ENCODE measurements at places on chromosomes 7 and 10.

GRCh38 chr7:23117841-23118240, 12.3 kb downstream of the KLHL7 start:
- no peak for DNase-seq

DNA sequence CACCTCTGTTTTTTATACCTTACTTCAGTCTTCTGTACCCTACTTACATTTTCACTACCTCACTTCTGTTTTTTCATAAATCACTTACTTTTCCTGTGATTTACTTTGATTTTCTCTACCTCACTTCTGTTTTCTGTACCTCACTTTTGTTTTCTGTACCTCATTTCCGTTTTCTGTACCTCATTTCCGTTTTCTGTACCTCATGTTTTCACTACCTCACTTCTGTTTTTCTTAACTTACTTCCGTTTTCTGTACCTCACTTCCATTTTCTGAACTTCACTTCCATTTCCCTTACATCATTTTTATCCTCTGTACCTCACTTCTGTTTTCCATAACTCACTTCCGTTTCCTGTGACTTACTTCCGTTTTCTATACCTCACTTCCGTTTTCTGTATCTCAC, 492.0 kb upstream of the AKR1E2 start:
- DNase-seq, result no peak

DNA sequence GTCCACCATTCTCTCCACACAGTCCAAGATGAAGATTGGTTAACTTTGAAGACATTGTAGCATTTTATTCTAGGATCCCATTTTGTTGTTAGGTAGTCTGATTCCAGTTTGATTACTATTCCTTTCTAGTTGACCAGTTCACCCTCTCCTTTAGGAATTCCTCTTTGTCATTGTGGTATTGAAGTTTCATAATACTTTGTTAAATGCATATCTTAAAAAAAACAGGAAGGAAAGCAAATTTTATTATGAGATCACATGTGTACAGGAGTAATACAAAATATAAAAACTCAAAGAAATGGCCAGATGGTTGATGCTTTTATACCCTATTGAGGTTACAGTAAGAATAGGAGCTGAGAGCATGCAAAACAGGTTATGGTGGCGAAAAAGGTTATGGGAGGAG, 15.5 kb upstream of the SEMA3C start:
- no peak for DNase-seq

GRCh38 chr10:67772894-67773511, 65.0 kb downstream of the DNAJC12 start:
- DNase-seq, result no peak

DNA sequence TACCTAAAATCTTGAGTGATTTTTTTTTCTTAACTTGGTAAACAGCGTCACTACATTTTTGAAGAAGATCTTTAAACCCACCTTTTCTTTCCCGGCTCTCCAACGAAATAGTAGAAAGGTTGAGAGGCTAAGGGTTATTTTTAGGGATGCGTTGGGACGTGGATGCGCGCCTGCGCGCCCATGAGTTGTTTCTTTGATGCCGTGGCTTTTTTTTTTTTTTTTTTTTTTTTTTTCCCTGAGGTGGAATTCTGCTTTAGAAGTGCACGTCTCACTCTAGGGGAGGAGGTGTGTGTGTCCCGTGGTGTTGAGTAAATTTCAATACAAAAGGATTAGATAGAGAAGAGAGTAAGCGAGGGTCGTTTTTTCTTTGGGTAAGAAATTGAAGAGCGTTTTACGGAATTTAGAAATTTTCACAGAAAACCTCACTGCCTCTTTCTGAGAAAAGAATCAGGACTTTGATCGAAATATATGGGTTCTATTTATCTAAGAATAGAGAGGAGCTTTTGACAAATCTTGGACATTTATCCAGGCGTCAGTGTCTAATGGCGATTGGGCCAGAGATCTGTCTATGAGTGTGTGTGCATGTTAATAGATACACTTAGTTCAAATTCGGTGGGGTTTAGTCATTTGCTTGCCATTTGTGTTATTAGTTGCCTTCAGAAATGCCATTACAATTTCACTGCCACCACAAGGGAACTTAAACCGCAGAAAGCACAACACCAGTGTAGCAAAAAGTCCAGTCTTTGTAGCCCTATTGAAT, 1.2 kb upstream of the SP8 start:
- no peak for DNase-seq

DNA sequence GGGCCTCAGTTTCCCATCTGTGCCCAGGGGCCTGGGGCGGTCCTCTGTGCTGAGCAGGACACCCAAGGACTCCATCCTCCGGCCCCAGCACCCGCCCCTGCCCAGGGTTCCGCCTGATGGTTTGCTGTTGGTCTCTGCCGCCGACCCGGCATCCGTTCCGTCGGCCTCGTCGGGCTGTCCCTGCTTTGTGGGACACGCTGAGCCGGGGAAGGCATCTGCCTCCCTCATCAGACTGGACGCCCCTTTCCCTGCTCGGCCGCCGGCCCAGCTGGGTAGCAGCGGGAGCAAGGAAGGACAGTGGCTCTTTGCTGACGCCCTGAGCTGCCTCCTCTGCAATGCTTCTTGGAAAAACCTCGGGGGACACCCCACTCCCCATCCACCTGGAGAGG, 39.5 kb downstream of the FAM20C start:
- DNase-seq, result no peak

GRCh38 chr7:45609180-45609579, 35.0 kb downstream of the ADCY1 start:
- no peak for DNase-seq

DNA sequence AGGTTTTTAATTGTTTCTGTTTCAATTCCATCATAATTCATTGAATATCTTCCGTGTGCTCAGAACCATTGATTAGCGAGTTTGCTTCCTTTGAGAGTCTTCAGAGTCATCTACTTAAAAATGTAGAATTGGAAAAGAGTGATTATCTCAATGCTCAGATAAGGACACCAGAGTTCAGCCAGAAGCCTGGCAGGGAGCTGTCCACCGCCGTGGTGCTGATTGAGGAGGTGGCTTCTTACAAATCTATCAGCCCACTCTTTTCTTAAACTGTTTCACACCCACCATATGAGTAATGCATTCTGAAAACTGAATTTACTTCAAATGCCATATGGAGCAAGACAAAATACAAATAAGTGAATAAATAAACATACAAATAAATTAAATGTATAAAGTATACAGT, 79.3 kb downstream of the INSYN2A start:
- DNase-seq, result peak; percentile 13

- no peak for DNase-seq
Observed at GRCh38 chr7:41170466-41170865, 532.4 kb downstream of the INHBA start.

- DNase-seq, result no peak
Observed at GRCh38 chr7:102450242-102450641, 14.4 kb downstream of the ALKBH4 start.

GRCh38 chr10:6769704-6770417, 189.8 kb upstream of the PRKCQ start:
- DNase-seq, result no peak

- peak; percentile 48 for DNase-seq
Observed at GRCh38 chr10:133347710-133348517, 741 bp downstream of the PRAP1 start.

DNA sequence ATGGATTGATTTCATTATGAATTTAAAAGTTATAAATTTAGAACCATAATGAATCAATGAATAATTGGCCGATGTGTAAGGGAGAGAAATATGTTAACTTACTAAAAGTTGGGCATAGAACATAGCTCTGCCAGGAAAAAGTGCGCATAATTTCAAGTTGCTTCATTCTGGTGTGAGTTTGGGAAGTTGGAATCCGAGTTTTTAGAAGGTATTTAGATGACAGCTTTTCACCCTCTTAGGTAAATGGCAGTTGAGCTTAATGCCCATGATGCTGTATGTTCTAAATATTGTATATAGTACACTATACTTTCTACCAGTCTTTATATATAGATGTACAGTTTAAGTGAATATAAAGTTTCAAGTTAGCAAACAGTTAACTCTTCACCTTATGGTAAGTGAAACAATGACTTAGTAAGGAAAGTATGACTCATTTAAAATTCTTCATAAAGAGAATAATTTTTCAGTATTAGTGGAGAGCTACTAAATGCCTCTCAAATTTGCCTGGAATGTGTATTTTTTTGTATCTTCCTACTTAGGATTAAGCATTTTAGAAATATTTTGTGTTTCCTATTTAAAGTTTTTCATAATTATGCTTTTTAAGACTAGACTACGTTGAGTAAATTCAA, 1.6 kb downstream of the C1GALT1 start:
- DNase-seq, result peak; percentile 28

- no peak for DNase-seq
Observed at GRCh38 chr10:81806842-81807241, 68.2 kb upstream of the NRG3 start.

DNA sequence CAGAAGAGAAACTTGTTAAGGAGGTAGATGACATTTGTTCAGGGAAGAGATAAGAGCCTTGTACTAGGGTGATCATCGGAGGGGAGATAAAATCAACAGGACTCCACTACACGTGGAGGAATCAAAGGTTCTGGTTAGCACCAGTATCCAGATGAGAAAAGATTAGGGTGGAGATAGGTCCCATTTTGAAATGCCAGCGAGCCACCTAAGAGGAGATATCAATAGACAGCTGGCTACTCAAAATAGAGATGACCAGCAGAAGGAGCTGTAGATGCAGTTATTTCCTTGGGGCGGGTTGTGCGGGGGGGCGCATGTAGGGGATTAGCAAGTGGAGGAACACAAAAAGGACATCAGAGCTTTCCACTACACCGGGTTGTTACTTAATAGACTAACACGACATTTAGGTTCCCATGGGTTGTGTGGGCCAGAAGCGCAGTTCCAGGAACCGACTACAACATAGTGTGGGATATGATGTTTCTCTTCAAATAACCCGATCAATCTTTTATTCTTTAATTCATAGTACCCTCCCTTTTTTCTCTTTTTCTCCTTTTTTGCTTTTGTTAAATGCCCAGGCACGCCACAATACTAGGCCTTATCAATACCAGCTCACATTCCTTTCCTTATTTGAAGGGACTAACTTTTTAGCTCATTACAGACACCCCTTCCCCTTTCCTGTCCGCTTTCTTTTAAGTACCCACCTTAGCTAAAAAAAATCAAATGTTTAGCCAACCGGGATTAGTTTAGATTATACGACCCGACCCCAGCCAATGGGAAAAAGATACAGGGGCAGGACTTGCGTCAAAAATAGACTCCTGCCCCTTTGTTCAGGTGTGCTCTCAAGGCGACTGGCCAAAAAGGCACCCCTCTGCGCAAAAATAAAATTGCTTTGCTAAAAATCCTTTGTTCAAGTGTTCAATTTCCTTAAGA, 2.0 kb upstream of the KIF11 start:
- DNase-seq, result peak; percentile 48

DNA sequence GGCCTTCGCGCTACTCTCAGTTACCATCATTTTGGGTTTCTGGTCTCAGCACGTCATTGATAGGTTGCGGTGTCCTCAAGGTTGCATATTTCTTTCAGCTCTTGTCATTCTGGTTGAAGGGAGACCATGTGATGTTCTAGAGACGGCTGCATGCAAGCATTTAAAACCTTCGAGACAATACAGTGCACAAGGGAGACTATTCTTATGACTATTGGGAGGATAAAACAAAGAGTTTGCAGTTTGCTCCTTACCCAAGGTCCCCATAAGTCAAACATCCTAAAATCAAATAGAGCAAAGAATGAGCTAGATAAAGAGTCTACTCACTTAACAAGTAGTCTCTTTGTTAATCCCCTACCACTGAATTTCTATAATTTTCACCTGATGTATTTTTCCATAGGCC, 39.1 kb downstream of the NPVF start:
- DNase-seq, result no peak

DNA sequence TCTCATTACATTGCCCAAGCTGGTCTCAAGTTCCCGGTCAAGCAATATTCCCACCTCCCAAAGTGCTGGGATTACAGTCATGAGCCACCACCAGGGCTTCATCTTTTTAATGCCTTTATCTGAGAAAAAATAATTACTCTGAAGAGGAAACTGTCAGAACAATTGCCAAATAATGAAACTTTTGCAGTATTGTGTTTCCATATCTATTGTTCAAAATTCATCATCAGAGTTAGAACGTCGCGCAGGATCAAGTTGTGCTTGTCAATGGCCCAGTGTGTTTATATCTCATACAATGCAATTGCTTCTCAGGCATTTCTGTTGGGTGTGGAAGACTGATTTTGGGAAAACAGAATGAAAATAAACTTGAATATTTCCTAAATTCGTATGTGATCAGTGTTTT, 143.1 kb downstream of the ARID5B start:
- DNase-seq, result no peak

- peak; percentile 84 for DNase-seq
Observed at GRCh38 chr10:88934900-88935672, 17.5 kb downstream of the ACTA2 start.

Data from LoVo (cell line).